Stimulated activated CD4-positive, alpha-beta T cell treated with anti-CD3 and anti-CD28 coated beads, Interleukin-1b, Interleukin-23, amount 100 ng/mL, for 24 hours (primary cell): ENCODE measurements at places on chromosomes 2 and 18.

GRCh38 chr18:830315-830901 lies 18.4 kb upstream of the YES1 start:
- no peak for DNase-seq

DNA sequence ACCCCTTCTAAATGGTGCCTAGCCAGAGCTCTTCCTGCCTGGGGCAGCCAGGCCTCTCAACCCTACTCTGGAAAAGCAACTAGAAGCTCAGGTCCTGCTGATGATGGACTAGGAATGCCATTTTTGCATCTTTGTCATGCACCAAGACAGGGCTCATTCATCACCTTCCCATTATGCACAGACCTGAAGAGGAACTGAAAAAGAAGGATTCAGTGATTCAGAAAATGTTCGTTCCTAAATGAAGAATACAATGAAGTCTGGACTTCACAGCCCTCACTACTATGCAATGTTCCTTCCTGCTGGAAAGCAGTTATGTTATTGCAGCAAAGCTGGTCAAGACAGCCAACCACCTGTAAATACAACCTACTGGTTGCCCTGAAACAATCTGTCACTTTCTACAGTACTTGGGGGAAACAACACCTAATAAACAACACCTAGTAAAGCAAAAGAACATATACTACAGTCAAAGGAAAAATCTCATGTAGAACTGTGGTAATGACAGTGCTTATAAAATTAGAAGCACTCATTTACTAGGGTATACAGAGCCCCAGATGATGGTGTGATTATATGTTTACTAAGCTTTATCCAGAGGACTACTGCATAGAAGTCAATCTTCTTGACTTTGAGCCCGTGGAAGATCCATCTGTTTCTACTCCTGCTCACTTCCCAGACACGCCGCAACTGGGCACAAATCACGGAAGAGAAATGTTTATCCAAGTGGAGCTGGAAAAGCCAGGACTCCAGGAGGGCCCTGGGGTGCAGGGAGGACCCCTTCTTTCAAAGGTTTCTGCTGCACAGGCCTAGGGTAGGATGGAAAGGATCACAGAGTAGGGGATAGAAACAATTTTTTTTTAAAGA lies 103.1 kb upstream of the THOC1 start:
- DNase-seq, result no peak

DNA sequence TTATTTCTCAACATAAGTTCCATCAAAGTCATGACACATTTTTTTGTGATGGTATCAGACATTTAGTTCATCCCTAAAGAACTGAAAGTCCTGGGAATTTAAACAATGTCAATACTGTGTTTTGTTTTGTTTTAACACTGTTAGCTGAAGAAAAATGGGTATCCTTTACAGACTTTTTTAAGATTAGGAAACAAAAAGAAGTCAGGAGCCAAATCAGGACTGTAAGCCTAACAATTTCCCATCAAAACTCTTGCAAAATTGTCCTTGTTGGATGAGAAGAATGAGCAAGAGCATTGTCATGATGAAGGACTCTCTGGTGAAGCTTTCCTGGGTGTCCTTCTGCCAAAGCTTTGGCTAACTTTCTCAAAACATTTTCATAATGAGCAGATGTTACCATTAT lies 69.4 kb downstream of the SRD5A2 start:
- DNase-seq, result no peak

- no peak for DNase-seq
These were observed 14.8 kb downstream of the COL5A2 start for GRCh38 chr2:189164746-189165145.

DNA sequence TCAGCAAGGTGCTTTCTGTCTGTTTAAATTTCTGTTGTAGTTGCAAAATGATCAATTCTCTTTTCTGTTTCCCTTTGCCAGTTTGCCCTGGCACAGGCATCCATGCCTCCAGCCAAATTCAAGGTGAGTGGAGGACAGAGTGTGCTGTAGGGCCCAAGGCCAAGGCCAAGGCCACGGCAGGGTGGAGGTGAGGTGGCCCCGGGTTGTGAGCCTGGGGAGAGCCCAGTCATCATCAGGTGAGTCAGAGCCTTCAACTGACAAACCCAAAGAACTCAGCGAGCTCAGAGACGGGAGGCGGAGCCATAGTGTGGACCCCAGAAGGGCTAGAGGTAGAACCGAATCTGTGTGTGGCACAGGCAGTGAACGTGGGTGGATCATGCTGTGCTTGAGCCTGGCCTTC lies 55.7 kb downstream of the BCL2L11 start:
- no peak for DNase-seq

DNA sequence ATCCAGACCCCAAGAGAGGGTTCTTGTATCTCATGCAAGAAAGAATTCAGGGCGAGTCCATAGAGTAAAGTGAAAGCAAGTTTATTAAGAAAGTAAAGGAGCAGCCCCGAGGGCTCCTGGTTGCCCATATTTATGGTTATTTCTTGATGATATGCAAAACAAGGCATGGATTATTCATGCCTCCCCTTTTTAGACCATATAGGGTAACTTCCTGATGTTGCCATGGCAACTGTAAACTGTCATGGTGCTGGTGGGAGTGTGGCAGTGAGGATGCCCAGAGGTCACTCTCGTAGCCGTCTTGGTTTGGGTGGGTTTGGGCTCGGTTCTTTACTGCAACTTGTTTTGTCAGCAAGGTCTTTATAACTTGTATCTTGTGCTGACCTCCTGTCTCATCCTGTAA lies 750.2 kb upstream of the FANCL start:
- DNase-seq, result no peak

DNA sequence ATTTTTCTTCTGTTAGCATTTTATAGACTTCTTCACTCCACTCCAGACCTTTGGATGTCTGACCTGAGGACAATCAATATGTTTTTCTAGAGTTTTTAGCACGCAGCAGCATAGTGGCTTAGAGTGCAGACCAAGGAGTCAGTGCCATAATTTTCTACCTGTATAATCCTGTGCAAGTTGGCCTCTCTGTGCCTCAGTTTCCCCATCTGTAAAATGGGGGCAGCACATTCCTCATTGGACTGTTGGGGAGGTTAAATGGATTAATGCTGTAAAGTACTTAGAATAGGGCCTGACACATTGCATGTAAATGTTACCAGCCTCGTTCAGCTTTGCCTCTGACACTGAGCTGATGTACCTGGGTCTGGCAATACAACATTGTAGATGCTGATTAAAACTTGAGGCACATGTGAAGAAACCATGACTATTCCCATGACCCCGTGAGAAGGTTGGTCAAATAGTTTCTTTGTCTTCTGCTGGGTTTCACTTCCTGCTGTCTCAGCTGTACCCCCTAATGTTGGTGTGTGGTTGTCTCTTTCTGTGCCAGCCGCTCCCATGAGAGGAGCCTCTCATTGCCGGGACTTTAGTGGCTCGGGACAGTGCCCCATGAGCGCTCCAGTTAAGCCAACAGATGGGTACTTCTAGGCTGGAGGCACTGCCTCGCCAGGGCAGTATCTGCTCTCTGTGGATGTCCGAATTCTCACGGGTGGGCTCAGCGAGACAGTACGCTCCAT lies 125.3 kb downstream of the SH3RF3 start:
- no peak for DNase-seq

DNA sequence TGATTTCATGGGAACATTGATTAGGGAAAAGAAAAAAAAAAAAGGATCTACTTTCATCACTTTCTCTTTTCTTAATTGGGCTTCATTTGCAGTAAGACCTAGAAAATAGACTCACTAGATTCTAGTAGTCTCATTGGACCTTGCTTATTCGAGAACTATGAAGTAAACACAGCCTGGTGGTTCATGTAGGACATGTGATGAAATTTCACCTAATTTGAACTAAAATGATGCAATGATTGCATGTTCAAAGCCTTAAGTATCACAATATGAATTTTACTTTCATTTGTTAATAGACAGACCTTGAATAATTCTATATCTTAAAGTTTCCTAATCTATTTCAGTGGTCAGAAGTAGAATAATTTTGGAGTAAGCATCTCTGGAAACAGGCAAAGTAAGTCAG lies 688.9 kb upstream of the NRXN1 start:
- DNase-seq, result no peak

DNA sequence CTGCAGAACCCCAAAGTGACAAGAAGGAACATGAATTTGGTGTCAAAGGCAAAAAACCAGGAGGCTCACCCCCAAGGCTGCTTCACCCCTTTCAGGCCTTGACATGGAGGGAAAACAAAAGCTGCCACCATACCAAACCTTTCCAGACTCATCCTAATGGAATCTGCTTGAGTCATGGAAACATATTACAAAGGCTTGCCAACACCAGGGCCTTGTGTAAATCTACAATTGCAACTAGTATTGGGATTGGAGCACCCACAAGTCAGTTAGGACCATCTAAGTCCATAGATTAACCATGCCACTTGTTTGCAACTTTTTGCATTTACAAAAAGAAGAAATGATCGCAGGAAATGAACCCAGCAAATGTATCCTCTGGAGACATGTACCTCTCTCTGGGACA lies 297.6 kb downstream of the CDCA7 start:
- DNase-seq, result no peak

GRCh38 chr2:190353537-190353899 lies 10.1 kb downstream of the INPP1 start:
- no peak for DNase-seq

DNA sequence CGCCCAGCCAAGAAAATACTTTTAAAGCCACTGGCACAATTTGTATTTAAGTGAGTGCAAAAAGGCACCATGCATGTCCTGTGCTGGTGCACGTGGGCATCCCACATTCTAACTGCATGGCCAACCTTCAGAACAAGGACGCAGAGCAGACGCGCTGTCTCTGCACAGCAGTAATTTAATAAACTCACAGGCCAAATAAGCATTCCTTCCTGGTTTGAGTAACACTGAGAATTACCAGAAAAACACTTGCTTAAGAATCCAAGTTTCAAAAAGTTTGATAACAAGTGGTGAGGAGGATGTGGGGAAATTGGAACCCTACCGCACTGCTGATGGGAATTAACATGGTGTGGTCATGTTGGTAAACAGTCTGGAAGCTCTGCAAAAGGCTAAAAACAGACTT lies 38.7 kb downstream of the RPL31 start:
- no peak for DNase-seq

DNA sequence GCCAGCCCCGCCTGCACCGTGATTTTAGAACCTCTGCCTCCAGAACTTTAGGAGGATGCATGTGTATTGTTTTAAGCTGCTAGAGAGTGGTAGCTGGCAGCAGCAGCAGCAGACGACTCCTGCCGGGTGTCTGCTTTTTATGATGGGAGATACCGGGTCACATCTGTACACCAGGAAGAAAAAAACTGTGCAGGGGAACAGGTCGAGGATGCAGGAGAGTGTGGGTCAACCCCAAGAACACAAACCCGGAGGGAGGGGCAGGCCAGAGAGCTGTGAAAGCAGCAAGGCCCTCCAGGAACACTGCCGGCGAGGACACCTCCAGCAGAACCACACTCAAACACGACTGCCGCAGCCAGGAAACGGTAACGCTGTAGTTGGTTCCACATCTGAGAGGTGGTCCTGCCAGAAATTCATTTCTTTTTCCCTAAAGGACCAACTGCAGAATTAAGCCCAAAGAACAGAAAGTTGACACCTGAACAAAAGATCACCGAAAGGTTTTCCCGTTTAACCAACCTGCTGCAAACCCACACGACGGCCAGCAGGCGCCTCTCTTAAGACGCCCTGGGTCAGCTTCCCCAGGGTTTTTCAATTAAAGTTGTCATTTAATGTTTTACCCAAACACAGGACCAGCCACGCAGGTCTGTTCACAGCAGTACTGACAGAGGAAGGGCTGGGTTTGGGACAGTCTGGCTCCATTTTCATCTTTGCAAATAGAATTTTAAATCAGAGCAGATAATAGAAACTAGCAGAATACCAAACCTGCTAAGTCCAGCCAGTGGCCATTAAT lies 60.5 kb downstream of the NDUFA10 start:
- DNase-seq, result no peak
